ENCODE measurements at places on chromosomes 3 and 15.

GRCh38 chr3:55169608-55170072 lies 241.8 kb upstream of the LRTM1 start:
- no peak for DNase-seq

DNA sequence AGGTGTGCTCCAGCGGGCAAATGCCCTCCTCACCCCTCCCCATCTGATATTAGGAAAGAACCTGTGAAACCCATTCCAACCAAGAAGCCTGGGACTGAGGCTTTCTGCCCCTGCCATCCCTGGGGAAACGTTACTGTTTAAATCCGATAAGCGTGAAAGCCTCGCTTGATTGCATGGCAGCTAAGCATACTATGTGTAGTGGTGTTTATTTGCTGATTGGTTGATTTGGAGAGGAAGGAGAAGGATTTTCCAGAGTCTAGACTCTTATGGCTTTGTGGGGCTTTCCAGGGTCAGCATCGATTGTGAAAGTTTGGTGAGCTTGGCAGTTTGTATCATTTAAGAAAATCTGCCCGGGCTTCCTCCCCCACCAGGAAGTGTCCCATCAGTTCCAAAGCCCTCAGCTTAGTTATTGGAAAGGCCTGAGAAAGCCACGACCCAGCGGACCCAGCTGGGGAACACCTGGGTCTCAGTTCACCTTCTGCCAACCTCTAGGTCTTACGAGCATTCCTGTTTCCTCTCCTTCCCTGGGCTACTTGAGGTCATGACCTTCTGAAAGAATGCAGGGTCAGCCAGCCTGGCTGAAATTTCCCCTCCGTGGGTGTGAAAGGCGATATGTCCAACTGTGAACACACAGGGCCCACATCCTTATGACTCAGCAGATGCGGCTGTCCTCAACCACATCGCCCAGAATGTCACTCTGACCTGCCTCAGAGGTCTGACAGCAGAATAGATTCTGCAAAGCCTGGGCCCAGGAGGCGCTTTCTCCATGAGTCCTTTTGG lies 62.8 kb upstream of the HERC1 start:
- DNase-seq: no peak

- DNase-seq: no peak
Observed at GRCh38 chr3:195238586-195239118, 32.3 kb downstream of the XXYLT1 start.

- no peak for DNase-seq
Observed at GRCh38 chr3:67601385-67601784, 53.0 kb downstream of the SUCLG2 start.

DNA sequence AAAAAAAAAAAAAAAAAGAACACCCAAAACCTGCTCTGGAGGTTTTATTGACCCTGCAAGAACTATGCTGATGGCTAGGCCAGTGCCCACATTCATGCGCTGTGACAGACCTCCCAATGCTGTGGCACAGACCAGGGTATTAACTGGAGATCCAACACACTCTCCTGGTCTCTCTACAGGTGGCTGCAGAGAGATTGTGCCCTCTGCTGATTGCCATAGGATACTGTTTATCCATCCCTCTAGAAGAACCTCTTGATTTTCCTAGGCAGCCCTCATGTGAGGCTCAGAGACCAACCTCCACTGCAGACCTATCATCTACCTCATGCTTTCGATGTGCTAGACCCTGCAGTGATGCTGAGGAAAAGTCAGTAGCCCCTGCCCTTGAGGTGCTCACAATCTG lies 125.5 kb upstream of the TRIM42 start:
- DNase-seq: no peak

DNA sequence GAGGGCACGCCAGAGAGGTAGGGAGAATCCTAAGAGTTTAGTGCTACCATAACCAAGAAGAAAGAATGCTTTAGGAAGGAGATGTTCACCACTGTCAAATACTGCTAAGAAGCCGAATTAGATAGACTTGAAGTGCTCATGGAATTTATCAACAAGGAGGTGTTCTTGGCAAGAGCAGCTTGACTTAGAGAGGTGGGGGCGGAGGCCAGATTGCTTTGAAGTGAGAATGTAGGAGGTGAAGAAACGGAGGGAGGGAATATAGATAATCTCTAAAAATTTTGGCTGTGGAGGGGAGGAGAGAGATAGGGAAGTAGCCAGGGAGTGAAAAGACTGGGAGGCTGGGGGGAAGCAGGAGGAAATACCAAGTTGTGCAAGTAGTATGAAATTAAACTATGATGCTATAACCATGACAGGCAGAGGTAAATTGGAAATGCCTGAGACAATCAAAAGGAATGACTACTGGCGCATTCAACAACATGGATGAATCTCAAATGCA lies 35.5 kb downstream of the GADL1 start:
- no peak for DNase-seq

- DNase-seq: no peak
Observed at GRCh38 chr15:44971036-44971435, 14.5 kb downstream of the TERB2 start.

DNA sequence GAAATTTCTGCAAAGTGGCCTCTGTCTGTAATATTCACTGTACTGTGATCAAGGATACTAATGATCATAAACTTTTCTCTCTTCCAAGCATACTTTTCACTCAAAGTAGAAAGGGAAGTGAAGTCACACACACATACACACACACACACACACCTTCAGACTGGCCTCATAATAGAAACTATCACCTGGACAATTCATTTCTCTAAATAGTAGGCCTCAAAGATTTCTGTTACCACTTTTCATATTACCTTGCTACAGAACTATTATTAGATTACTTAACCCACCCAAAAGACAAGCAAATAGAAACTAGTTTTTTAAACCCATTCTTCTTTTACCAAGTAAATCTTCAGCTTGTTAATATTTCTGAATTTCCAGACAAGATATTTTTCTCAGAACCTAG lies 12.2 kb downstream of the CPB1 start:
- no peak for DNase-seq

DNA sequence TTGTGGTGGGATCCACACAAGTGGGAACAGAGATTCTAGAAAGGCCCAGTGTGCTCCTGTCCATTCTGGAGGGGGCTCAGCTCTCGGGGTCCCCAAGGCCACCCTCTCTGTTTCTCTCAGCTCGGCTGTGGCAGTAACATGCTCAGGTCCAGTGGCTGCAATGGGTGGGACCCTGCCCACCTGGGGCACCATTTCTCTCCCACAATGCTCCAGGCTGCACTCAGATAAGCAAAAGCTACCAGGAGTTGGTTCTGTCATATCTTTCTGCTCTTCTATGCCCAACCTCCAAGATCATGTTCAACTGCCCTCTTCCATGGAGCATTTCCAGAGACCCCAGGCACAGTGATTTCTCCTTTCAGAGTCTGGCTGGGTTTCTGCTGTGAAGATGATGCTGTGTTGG lies 40.8 kb downstream of the ITGA11 start:
- DNase-seq: no peak

- DNase-seq: no peak
Observed at GRCh38 chr3:108096532-108097321, 5.9 kb upstream of the CD47 start.

DNA sequence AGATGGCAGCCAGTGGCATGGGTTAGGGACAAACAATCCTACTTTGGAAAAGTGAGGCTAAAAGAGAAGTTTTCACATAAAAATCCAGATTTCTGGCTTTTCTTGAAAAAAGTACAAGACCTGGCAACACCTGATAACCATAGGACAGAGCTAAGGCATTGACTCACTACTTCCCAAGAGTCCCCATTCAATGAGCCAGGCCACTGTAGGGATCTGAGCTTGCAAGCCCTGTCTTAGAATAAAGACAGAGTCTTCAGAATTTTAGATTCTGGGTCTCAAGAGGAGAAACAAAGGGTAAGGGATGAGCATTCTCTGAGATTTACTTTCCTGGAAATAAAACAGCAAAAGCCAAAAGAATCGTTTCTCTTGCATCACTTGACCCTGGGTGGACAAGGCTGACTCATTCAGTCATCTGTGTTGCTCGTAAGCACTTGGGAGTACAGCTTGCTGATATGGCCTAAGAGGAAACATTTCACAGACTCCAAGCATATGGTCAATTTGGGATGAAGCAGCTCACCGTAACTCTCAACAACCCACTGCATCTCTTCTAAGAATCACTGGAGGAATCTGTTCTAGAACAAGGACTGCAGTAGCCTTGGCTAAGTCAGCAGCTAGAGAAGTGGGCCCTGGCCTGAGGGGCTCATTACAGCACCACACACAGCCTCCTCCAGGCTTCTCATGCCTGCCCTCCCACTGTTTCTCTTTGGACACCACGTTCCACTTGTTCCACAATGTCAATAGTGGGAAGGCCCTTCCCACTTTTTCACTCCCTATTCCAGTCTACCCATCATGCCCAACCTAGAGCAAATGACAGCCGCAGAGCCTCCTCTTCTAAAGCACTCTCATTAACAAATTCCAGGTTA lies 86.2 kb downstream of the RFTN1 start:
- no peak for DNase-seq

DNA sequence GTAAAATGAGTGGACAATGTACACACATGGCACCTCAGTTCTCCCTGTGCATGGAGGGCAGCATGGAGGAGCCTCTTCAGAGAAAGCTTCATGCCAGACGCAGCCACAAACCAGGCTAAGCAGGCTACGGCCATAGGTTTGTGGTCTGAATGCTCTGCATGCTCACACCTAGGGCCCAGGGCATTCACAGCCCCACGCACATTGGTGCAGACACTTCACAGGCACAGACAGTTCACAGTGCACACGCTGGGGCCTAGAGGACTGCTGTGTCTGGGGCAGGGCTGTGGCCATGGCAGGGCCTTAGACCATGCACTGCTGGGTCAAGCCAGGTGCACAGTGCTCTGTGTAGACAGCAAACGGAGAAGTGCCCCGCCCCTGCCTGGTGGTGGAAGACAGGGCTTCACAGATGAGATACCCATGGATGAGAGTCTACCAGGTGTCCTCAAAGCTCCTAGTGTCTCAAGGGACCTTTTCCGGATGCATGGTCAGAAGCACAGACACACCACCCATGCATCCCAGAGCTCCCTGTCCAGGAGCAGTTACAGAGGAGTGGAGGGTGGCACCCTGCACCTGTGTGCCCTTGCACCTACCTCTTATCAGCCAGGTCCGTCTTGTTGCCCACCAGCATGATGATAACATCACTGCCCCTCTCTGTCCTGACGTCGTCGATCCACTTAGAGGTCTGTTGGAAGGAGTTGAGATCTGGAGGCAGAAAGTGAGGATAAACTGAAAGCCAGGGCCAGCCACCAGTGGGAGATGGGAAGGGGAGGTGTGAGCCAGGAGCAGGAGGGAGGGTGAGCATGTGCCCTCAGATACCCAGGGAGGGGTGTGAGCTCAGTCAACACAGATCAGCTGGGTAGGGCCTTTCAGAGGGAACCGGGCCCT lies 33.5 kb downstream of the SRPRB start:
- no peak for DNase-seq

DNA sequence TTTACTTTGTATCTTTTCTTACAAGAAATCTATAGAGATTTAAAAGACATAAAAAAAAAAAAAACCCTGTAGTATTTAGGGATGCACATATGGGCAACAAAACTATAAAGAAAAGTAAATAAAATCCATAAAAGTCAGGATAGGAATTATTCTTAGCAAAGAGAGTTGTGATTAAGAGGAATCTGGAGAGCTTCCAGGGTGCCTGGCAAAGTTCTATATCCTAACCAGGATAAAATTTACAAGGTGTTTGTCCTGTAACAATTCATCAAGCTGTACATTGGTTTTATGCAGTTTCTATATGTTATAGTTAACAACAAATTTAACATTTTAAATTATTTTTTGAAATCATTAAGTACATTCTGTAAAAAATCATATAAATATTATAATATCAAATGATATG lies 7.9 kb downstream of the SECISBP2L start:
- DNase-seq: no peak

- DNase-seq: no peak
Observed at GRCh38 chr3:65607101-65607500, 431.6 kb downstream of the MAGI1 start.

- DNase-seq: no peak
Observed at GRCh38 chr15:40506964-40507571, 36.3 kb downstream of the CHST14 start.

DNA sequence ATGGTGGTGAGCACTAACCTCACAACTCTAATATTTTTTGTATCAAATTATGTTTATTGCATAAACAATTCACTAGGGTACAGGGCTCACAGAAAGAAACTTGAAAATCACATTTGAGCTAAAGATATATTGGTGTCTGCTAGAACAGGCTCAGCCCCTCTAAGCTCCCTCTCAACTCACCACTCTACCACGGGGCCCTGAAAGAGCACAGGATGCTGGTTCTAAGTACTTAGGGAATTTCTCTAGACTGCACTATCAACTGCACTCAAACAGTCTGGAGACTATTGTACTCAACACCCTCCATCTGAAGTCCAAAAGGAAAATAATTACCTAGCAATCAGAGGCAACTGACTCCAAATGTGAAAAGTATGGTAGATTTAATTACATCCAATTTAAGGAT lies 98.7 kb upstream of the STRIT1 start:
- no peak for DNase-seq

GRCh38 chr3:115211810-115212492 lies 64.9 kb upstream of the ZBTB20 start:
- no peak for DNase-seq

DNA sequence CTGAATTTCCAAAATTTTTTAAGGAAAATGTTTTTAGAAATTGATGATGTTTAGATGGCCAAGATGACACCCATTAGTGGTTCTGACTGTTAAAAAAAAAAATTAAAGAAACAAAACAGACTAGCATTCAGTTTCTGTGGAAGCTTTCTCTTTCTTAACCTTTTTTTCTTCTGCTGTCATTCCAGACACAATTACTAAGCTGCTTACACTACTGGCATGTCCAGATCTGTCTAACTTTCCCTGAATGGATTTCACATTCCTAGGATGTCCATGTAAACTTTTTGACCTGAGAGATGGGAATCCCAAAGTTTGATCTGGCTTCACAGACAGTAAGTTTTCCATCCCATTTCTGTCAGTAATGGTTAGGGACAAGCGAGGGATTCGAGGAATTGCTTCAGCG lies 10.3 kb upstream of the MTMR10 start:
- DNase-seq: no peak

DNA sequence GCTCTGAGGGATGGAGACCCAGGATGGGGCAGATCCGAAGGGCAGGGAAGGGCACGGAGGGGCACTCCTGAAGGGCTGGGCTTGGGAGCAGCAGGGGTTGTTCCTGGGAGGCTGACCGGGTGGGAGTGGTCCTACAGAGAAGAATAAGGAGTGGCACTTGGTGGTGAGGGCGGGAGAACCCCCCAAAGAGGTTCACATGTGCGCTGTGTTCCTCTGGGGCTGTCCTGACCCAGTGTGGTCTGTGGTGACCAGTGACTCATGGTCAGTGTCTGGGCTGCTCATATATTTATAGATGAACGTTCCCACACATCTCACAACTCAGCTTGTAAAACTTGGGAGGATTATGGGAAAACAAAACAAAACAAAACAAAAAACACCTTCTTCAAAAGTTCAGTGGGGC lies 10.0 kb downstream of the TRPM1 start:
- DNase-seq: no peak

DNA sequence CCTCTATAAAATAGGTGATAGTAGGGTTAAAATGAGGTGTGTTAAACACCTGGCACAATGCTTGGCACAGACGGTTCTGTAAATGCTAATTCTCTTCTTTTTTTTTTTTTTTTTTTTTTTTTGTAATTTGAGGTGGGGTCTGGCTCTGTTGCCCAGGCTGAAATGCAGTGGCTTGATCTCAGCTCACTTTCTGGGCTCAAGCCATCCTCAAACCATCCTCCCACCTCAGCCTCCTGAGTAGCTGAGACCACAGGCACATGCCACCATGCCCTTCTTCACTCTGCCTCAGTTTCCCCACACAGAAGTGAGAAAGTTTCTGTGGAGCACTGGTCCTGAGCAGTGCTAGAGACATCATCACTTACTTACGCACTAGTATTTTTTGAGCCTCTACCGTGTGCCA lies 57.4 kb downstream of the SLC6A6 start:
- DNase-seq: no peak

GRCh38 chr3:160016972-160017371 lies 28.3 kb downstream of the IL12A start:
- no peak for DNase-seq

All from esophagus squamous epithelium (tissue), 5 donors.